DMS53 (cell line): ENCODE measurements at places on chromosomes 7 and 10.
A peak's percentile ranks its signal among the peaks of the same experiment; 100 is the strongest.

GRCh38 chr10:124092250-124092859, 1.0 kb downstream of the CHST15 start:
- DNase-seq = peak; percentile 31

- peak; percentile 14 for DNase-seq
Measured at GRCh38 chr7:33743594-33743993, 161.7 kb upstream of the BMPER start.

GRCh38 chr7:30722671-30723070, 29.3 kb upstream of the INMT start:
- DNase-seq = no peak

DNA sequence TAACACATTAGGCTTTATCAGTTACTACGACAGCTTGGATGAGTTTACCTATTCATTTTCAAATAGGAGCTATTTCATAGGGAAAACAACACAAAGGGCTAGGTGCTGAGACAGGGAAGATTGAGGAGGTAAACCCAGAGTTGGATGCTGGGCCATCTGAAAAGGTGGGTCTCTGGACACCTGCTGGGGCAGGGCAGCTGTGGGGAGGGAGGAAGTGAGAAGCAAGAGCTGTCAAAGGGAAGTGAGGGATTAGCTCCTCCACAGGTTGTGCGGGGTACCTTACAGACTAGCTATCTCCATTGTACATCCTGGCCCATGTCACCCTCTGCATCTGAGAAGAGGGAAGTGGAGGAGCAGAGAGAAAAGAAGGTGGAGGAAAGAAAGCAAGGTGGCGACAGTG, 48.9 kb downstream of the BLNK start:
- DNase-seq = no peak

GRCh38 chr10:101062232-101063049, 652 bp downstream of the KAZALD1 start:
- DNase-seq = peak; percentile 92
